ENCODE measurements at places on chromosomes 13 and 19.

GRCh38 chr19:9037400-9038062 lies 27.3 kb upstream of the MUC16 start:
- no peak for DNase-seq

- DNase-seq = no peak
Measured at GRCh38 chr13:70386919-70387318, 278.7 kb upstream of the KLHL1 start.

- DNase-seq = no peak
Measured at GRCh38 chr13:25095851-25096453, at the start of gene PABPC3. Gene PABPC3, plus strand, starts transcription at chr13:25096136. Its CDS starts 63 bp downstream, at chr13:25096199.

- DNase-seq = no peak
Measured at GRCh38 chr13:51590971-51591627, 6.8 kb downstream of the WDFY2 start.

- no peak for DNase-seq
Measured at GRCh38 chr13:113371061-113371460, 7.1 kb upstream of the GRTP1 start.

Data from GM13977 (cell line).